Right ventricle myocardium superior (tissue), 1 donor: ENCODE measurements at places on chromosomes 11 and 22.

- no peak for DNase-seq
Measured at GRCh38 chr22:19823902-19824211, 30.8 kb downstream of the GNB1L start.

GRCh38 chr11:6746626-6747025 is 25.1 kb downstream of the OR2AG2 start:
- DNase-seq: no peak

- DNase-seq: no peak
Measured at GRCh38 chr11:86034710-86035109, 34.2 kb downstream of the PICALM start.

DNA sequence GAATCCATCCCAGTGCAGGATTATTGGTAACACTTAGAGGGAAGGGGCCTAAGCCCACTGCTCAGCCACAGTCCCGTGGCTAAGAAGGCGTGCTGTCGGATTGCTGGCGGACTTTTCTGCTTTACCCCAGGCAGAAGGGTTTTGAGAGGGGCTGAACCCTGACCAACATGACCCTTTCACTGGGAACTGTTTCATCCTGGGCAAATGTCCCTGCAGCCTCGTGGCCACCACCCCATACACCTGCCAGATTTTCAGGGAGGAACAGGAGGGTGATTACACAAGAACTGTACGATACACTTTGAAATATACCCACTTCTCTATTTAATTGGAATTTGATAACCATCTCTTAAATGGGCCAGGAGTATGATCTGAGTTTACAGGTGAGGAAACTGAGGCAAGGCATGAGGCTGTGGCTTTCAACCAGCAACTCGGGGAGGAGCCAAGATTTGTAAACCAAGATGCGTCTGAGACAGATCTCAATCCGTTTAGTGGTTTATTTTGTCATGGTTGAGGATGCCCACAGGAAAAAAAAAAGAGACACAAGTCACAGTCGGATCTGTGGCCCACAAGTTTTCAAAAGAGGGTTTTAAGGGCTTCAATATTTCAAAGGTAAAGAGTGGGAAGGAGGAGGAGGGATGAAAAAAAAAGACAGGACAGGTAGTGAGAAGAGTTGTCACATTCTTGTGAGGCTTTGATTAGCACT is 6.1 kb upstream of the APOL3 start:
- no peak for DNase-seq

DNA sequence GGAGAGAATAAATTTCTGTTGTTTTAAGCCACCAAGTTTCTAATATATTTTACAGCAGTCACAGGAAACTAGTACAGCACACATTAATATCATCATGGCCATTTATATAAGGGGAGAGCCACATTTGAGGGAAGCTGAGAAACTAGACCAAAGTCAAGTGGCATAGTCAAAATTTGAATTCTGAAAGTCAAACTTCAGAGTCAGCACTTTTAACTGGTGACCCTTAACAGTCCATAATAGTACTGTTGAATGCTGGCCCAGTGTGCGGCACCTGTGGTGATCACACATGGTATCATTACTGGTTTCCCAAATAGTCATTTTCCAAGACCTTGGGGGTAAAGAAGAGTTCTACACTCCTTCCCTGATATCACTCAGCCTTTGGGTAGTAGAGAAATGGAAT is 44.3 kb upstream of the PAX6 start:
- no peak for DNase-seq

DNA sequence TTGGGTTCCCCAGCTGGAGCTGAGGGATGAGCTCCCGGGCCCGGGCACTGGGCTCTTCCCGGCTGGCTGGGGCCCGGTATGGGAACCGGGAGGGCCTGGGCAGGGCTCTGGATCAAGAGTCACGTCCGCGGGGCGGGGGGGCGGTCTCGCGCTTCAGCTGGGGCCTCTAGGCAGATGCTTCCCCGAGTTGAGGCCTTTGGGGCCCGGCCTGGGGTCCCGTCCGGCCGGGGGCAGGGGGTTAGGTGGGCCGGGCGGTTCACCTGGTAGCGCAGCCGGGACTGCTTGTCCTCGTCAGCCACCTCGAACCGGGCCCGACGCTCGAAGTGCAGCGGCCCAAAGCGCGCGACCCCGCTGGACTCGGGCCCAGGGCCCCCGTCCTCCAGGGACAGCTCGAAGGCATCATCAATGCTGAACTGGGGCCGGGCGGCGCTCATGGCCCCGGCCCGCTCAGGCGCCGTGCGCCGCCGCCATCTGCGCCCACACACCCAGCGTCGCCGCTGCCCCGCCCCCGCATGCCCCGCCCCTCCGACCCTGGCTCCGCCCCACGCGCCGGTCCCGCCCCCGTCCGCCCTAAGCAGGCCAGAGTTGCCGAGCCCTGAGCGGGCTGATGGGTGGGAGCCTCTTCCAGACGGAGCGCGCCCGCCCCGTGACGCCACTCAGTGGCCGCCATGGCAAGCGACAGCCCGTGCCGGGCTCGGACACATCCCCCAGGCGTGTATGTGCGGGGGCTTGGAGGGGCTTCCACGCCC is at the start of gene TMEM134:
Gene TMEM134 (minus strand): TSS at position 493 of the 749 bp plus-strand sequence. CDS start 59 bp downstream, at position 434.
- DNase-seq: peak; percentile 97

- DNase-seq: no peak
Measured at GRCh38 chr11:14094481-14095037, 132.0 kb downstream of the SPON1 start.

- DNase-seq: peak; percentile 66
Measured at GRCh38 chr11:10778217-10778970, 27.3 kb downstream of the CTR9 start.

GRCh38 chr11:77602381-77603088 is 12.8 kb downstream of the AQP11 start:
- no peak for DNase-seq

DNA sequence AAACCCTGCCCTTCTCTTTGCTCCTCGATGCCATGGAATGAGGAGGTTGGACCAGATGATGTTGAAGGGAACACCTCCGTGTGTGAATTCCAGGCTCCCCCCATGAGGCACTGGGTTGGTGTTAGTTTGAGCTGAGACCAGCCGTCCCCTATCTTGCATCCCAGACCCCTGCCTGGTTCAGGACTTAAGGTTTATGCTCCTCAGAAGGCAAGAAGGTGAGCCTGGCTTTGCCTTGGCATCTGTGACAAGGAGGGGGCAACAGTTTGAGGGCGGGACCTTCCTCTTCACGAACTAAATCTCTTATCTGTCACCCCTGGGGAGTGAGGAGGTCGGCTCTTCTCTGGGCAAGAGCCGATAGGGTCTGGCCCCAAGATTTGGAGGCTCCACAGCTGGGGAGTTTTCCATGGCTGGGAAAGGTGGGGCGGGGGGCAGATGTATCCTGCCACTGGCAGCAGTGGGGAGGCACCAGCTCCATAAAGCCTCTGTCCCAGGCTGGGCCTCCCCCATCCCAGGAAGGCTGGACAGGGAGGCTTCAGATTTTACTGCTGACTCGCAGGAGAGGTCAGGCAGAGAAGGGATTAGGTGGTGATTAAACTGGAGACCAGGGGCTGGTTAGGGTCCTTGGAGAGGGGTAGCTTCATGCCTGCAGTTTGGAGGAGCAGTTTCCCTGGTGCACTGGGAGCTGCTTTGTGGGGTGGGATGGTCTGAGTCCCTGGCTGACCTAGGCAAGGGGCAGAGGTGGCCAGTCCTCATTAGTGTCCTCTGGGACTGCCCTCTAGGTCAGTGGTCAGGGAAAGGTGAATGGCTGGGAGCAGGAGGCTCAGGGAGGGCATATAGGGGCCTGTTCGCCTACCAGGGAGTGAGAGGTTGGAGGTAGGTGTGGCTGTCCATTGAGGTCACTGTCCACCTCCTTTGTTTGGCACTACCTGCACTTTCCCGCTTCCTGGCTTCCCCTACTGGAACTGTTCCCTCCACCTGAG is 1.1 kb downstream of the SEC14L2 start:
- no peak for DNase-seq

DNA sequence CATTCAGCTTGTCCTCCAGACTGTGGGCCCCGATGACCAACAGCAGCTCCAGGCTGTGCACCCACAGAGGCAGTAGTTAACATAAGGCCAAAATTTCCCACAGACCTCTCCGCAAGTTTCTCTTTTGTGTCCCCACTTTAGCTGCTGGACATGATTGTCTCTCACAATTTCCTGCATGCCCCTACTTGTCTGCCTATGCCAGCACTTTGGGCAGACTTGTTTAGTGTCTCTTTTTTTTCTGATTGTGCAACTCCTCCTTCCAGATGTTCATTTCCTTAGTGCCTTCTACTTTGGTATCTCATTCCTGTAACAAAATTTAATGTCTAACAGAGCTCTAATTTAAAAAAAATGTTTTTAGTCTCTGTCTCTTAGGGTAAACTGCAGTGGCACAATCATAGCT is 23.8 kb upstream of the SCN3B start:
- no peak for DNase-seq

GRCh38 chr11:97995874-97996273 is 1024.9 kb upstream of the CNTN5 start:
- DNase-seq: no peak

GRCh38 chr11:44992181-44992582 is 41.5 kb upstream of the TP53I11 start:
- no peak for DNase-seq

DNA sequence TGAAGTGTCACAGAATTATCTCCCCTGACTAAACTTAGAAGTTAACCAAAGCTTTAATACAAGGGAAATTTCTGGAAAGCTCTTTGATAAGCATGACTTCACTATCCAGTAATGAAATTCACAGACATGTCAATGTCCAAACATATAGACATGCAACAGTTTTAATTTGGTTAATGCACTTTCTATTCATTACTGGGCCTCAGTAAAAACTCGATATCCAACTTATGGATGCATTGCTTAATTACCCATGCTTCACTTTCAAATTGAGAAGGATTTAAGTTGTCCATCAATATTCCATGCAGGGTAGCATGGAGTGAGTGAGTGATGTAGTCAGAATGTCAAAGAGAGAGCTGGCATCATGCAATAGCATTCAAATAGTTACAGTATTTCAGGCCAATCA is 197.5 kb downstream of the CADM1 start:
- DNase-seq: no peak

DNA sequence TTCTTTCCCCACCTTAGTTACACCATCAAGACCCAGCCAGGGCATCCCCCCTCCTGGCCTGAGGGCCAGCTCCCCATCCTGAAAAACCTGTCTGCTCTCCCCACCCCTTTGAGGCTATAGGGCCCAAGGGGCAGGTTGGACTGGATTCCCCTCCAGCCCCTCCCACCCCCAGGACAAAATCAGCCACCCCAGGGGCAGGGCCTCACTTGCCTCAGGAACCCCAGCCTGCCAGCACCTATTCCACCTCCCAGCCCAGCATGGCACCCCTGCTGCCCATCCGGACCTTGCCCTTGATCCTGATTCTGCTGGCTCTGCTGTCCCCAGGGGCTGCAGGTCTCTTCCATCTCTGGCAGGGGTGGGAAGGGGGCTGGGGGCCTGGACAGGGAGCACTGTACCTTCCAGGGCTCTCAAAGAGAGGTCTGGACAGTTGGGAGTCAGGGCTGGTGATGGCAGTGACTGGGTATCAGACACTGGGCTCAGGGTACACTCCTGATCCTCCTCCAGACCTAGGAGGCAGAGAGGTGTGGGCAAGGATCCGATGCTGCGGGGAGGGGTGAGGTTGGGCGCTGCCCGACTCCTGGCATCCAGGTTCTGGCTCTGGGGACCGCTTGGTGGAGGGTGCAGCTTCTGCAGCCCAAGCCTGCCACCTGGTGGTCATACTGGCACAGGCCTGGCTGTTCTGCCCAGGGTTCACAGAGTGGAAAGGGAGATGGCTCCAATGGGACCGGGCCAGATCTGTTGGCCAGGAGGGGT is at the start of gene UPK2:
Gene UPK2 (plus strand): TSS at position 205 of the 753 bp plus-strand sequence. CDS start 53 bp downstream, at position 258.
- DNase-seq: peak; percentile 92
